ENCODE measurements at places on chromosomes 2 and 18.
A peak's percentile ranks its signal among the peaks of the same experiment; 100 is the strongest.

- no peak for DNase-seq
Observed at GRCh38 chr18:37471637-37472036, 94.0 kb downstream of the CELF4 start.

DNA sequence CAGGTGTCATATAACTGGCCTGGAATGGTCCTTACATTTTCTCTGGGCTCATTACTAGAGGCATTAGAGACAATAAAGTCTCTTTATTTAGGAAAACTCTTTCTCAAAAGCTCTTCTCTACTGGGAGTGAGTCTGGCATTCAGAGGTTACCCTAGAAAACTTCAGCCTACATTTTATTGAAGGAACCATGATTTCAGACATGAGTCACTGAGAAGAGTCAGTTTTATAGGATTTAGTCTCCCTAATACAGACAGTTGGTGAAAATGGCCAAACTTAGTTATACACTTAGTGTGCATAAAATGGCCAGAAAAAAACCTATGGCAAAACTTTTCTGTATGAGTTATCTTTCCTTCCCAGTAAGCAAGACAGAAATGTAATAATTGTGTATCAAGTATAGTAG is 689.4 kb downstream of the ZEB2 start:
- DNase-seq: no peak

- no peak for DNase-seq
Observed at GRCh38 chr2:60336442-60337141, 216.9 kb downstream of the BCL11A start.

- no peak for DNase-seq
Observed at GRCh38 chr2:162490052-162490717, 146.3 kb downstream of the GCA start.

DNA sequence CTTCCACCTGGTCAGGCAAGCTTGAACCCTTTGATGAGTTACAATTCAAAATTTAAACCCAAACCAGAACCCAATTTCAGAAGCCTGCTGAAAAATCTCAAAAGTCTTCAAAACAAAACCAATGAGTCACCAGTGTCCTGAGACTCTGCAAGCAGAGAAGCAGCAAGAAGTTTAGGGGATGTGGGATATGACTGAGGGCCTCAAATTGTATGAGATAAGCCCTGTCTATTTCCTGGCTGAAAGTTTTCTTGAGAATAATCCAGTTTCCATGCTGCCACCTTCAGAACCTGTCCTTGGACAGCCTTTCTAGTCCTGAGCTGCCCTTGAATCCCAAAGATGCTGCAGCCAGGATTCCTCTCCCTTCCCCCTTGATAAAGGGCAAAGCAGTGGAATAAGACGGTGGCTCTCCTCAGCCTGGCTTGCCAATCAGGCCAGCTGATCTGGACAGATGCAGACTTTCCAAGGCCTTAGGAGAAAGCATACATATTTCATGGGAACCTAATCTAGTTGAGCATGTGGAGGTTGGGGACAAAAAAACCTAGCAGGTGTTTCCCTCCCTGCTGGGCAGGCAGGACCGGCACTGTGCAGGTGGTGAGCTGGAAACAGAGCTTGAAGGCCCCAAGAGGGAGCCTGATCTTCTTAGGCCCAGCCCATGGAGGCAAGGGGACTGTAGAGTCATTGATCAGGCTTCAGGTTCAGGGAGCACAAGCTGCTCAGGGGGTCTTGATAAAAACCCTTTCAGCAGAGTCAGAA is 278.0 kb upstream of the MGAT5 start:
- DNase-seq: no peak

DNA sequence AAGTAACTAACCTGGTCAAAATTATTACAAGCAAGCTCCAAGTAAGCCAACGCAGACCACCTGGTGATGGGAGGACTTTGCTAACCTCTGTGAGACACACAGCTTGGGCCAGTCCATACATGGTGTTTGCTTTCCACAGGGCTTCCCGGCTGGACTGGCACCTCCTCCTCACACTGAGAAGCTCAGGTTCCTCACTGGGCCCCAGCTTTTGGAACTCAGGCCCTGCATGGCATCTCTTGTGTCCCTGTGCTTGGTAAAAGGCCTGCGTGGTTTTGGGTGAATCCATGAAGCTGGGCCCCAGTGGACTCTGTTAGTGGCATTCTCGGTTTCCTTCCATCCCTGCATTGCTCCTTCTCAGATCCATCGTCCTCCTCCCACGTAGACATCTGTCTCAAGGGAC is 123.4 kb downstream of the VAPA start:
- no peak for DNase-seq

GRCh38 chr2:30410217-30410616 is 36.8 kb upstream of the LCLAT1 start:
- no peak for DNase-seq

DNA sequence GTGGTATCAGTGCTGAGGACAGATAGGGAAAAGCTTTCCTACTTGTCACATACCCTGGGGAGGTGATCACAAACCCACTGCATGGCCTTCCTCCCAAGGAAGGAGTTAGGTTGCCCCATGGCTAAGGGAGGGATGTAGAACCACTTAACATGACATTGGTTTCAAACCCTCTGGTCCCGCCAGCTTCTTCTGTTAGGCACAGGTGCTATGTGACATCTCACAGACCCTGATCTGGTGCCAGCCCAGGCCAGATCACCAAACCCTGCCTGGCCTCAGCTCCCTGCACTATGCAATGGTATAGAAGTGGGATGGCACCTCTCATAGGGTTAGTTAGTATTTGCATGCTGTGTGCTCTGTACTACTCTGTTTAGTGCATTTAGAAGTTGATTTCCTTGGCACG is 58.0 kb downstream of the TCF7L1 start:
- DNase-seq: no peak

- no peak for DNase-seq
Observed at GRCh38 chr2:200616193-200616592, 30.4 kb downstream of the AOX1 start.

DNA sequence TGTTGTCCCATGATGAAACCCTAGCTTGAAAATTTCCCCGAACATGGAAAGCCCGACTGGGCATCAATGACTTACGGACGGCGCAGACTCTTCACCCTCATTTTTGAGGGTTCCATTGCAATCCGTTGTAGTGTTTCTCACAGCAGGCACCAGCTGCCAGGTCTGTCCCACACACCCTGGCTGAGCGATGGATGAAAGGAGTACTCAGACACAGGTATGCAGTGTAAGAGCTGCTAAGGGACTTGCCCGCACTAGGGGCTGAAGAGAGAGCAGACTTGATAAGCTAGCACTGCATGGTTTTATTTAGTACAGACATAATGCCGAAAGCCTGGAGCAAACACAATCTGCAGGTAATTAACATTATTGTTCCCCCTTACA is 15.8 kb downstream of the DYNAP start:
- no peak for DNase-seq

- no peak for DNase-seq
Observed at GRCh38 chr2:127047716-127048617, 59.0 kb downstream of the BIN1 start.

DNA sequence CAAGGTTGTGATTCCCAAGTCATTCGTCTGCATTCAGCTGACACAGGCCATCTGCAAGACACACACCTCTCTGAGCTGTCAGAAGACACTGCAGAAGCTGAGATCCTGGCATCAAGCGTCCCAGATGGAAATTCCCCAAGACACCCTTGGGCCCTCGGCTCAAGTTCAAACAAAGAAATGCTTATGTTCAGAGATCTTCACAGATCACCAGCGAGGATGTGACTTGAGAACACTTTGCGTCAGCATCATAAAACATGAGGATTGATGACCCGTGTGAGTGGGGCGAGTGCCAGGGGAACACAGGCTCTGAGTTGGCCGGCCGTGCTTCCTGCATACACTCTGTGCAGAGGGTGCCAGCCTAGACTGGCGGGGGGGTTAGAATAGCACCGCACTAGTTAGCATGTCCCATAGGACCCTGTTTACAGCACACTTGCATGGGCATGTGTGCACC is 36.8 kb downstream of the KCNIP3 start:
- DNase-seq: peak; percentile 87

All from AG09319 (cell line).